ENCODE measurements at places on chromosomes 5 and 9. TPM values are rescaled to one million over a fixed set of nuclear protein-coding genes. Genes with fewer than 3 reads are reported as not detected.

DNA sequence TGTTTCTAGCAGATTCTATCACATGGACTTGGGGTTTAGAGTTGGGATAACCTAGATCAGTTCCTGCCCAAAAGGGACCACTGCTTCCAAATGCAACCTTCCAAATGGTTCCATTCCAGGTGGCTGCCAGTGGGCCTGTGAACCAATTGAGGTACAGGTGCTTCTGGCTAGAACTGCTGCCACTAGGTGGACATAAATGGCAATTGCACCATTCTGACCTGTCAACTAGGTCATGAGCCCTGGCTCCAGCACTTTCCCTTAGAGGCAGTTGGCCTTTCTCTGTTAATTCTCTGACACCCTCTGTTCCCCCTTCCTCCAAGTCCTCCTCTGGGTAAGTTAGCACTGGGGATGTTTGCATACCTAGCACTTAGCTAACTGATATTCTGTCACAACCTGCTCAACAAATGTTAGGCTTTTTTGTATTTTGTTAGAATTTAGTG, 16.6 kb upstream of the HEMGN start:
- no peak for DNase-seq

DNA sequence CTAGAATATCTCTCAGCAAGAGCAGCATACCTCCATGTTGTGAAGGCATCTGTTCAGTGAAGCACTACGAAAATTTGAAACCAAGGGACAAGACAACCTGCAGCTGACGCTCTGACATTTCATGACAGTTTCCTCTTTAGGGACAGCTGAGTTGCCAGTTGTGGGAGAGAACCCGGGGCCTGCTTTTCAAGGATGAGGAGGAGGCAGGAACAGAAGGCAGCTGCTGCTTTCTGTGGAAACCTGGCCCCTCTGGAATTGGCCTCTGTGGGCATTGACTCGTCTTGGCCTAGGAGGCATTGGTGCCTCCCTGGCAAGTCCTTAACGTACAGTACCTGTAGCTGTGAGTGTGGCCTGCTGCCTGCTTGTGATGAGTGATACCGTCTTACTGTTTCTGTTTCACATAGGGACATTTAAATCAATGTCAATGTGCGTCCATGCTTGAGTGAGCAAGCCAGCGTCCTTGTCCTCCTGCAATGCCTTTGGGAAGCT, 21.6 kb downstream of the SLC46A2 start:
- DNase-seq = peak; percentile 57

DNA sequence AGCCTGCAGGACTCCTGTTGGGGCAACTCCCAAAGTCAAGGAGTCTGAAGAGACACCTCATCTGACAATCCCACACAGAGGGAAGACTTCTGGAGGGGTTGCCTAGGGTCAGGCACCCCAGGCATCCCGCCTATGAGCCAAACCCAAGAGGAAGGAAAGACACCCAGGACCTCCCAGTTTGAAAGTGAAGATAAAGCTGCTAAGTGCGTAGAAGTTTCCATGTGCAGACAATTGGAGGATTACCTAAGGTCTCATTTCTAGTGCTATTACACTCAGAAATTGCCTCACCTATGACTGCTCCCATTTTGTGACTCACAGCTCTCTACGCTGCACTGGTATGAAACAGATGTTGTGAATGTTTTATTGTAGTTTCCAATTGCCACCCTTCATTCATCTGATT, 322.9 kb downstream of the SLIT3 start:
- DNase-seq = no peak

GRCh38 chr5:14144586-14145434, 1.7 kb downstream of the TRIO start:
- DNase-seq = peak; percentile 87

DNA sequence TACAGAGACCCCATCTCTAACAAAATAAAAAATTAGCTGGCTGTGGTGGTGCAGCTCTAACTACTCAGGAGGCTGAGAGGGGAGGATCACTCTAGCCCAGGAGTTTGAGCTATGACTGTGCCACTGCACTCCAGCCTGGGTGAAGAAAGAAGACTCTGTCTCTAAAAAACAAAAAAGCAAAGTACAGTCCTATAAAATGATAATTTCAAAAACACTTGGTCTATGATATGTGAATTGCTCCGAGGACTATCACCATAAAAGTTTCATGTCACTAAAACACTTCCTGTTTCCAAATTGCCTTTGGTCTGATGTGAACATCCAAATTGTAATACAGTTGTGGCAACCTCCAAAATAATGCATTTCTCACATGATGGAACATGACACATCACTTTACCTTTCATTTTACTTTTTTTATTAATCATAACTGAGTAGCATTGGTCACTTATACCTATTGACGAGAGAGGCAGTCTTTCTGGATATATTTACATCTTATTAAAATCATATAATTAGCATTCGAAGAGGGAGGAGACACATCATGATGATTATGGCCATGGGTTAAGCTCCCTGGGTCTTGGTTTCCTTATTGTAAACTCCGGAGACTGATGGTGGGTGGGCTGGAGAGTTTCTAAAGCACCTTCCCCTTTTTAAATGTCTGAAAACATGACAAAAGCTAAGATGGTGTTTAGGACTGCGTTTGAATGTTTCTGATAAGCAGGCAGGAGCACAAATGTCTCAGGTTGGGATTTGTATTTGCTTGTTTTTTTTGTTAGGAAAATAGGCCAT, 25.8 kb upstream of the CD180 start:
- DNase-seq = no peak

GRCh38 chr5:15968993-15969392, 210.6 kb downstream of the MARCHF11 start:
- no peak for DNase-seq

DNA sequence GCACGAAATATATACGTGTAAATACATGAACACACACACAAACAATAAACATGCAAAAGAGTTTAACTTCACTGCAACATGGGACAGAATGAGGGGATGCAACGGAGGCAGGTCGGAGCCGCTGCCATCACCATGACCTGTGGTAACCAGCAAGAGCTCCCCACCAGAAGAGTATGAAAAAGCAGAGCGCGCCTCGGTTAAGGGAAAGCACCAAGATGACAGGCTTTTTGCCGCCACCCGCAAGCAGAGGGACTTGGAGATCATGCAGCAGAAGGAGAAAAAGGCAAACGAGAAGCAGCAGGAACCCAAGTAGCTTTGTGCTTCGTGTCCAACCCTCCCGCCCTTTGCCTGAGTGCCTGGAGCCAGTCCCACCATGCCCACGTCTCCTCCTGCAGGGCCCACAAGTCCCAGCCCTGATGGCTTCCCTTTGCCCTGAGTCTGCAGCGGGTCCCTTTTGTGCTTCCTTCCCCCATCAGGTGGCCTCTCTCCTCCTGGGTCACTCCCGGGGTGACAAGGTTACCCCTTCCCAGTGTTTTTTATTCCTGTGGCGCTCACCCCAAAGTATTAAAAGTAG, 13.8 kb downstream of the WHRN start:
- DNase-seq = no peak

- DNase-seq = no peak
Measured at GRCh38 chr9:114163517-114163951, 8.2 kb downstream of the COL27A1 start.

GRCh38 chr9:108709997-108710396, 145.8 kb downstream of the ACTL7B start:
- DNase-seq = no peak

DNA sequence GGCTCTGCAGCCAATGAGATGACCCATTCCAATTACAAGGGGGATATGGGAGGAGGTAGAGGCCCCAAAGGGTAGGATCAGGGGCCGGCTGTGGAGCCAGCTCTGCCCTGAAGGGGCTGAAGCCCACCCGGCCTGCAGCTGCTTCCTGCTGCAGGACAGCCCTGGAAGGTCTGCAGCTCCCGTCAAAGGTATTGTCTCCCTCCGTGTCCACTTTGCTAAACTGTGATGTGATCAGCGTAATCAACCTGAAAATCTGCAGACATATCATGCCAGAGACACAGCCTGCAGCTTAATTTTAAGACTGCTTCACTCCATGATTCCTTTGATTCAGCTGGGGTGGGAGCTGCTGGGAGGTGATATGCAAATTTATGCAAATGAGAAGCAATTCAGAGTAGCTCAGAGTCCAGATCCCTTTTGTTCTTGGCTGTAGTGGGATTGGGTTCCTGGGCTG, 90.7 kb downstream of the GADD45G start:
- DNase-seq = no peak

GRCh38 chr9:121185774-121186403, 15.8 kb downstream of the RAB14 start:
- no peak for DNase-seq

DNA sequence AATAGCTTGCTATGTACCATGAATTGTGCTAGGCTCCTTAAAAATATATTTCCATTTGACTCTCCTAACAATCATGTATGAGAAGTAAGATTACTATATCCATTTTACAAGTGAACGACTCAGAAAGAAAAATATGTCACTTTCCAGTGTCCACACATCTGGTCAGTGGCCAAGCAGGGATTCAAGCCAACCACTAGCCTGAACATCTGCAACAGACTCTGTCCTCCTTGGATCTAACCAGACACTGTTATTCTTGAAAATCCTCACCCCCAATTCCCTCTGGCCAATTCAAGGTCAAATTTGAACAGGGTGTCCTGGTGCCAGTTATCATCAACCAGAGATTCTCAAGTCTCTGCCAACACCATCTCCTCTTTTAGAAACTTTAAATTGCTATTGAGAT, 344.1 kb upstream of the WWC1 start:
- DNase-seq = no peak

DNA sequence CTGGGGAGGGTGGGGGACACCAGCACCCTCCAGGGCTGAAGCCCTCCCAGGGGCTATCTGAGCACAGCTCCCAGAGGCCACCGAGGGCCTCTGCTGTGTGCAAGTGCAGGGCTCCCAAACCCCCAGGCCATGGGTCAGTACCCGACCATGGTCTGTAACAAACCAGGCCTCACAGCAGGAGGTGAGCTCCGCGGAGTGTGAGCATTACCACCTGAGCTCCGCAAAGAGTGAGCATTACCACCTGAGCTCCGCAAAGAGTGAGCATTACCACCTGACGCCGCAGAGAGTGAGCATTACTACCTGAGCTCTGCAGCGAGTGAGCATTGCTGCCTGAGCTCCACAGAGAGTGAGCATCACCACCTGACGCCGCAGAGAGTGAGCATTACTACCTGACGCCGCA, 152.9 kb upstream of the IRX2 start:
- DNase-seq = peak; percentile 44

GRCh38 chr5:81230416-81230815, 2.7 kb upstream of the CKMT2 start:
- DNase-seq = no peak

- DNase-seq = no peak
Measured at GRCh38 chr5:96615223-96615622, 47.0 kb upstream of the CAST start.

- DNase-seq = no peak
Measured at GRCh38 chr5:14627270-14627669, 37.2 kb upstream of the OTULIN start.

- DNase-seq = no peak
Measured at GRCh38 chr5:5200133-5200532, 60.0 kb downstream of the ADAMTS16 start.

- DNase-seq = no peak
Measured at GRCh38 chr9:108565651-108566378, 290.0 kb downstream of the ACTL7B start.

DNA sequence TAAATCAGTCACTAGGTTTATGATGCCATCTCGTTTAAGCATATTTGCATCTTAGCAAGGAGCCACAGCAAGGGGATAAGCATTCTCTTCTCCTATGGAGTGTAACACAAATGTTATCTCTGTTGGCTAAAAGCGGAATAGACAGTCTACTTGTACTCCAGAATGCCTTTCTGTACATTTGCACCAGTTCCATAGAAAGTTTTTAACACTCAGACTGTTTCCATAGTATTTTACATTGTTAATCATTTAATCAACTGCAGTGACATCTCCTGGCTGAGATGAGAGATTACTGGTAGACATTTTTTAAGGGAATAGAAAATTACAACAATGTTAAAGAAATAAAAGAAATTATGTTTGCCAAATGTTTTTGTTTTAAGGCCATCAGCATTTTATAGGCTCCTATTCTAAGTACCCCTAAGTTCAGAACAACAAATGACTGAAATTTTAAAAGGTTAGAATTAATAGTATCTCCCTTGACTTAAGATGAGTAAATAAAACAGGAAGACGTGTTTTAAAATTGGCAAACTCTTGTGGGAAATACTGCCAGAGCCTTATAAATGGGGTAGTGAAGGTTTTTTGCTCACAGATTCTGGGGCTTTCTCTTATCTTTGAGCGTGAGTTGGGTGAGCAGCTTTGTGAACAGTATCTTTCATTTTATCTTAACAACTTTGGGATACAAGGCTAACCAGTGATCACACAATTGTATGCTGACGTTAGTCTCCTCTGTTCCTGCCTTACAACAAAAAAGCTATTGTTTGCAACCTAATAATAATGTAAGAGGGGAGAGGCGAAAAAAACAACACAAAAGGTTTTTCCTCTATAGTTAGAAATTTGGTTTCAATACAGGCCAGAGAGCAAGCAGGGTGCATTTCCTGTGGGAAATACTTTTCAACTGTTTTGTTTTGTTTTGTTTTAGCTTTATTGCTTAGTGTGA, 294.3 kb downstream of the FBXL7 start:
- no peak for DNase-seq

GRCh38 chr9:82263619-82264018, 275.0 kb downstream of the SPATA31D1 start:
- no peak for DNase-seq

GRCh38 chr9:98879094-98879962, 64.4 kb upstream of the COL15A1 start:
- no peak for DNase-seq

The SPINK4 gene
- total RNA-seq = not detected

The ENTPD2 gene
- 1.2 TPM for total RNA-seq

The ZFP62 gene
- total RNA-seq = 21.2 TPM

The GZMA gene
- 1.6 TPM for total RNA-seq

The CCNO gene
- total RNA-seq = 0.24 TPM

The PCDHB7 gene
- total RNA-seq = 2.6 TPM

The GADD45G gene
- 20.7 TPM for total RNA-seq

The PARP8 gene
- 27.4 TPM for total RNA-seq

The GDA gene
- total RNA-seq = not detected

The PPP3R2 gene
- not detected for total RNA-seq

The LHFPL2 gene
- 34.9 TPM for total RNA-seq

The SLC36A3 gene
- not detected for total RNA-seq

The UBAP1 gene
- 42.8 TPM for total RNA-seq

The NR6A1 gene
- 0.76 TPM for total RNA-seq

The CATSPER3 gene
- total RNA-seq = 0.43 TPM

The IL9 gene
- total RNA-seq = not detected

The ZNF367 gene
- 2.3 TPM for total RNA-seq
